ENCODE measurements at places on chromosomes 2 and 18.
A peak's percentile ranks its signal among the peaks of the same experiment; 100 is the strongest.

GRCh38 chr18:60568220-60568619 lies 195.6 kb upstream of the MC4R start:
- no peak for DNase-seq

- peak; percentile 66 for DNase-seq
These were observed 37.5 kb downstream of the ACVR1 start for GRCh38 chr2:157838442-157839161.

- no peak for DNase-seq
These were observed 160.2 kb upstream of the NCK2 start for GRCh38 chr2:105584435-105585010.

DNA sequence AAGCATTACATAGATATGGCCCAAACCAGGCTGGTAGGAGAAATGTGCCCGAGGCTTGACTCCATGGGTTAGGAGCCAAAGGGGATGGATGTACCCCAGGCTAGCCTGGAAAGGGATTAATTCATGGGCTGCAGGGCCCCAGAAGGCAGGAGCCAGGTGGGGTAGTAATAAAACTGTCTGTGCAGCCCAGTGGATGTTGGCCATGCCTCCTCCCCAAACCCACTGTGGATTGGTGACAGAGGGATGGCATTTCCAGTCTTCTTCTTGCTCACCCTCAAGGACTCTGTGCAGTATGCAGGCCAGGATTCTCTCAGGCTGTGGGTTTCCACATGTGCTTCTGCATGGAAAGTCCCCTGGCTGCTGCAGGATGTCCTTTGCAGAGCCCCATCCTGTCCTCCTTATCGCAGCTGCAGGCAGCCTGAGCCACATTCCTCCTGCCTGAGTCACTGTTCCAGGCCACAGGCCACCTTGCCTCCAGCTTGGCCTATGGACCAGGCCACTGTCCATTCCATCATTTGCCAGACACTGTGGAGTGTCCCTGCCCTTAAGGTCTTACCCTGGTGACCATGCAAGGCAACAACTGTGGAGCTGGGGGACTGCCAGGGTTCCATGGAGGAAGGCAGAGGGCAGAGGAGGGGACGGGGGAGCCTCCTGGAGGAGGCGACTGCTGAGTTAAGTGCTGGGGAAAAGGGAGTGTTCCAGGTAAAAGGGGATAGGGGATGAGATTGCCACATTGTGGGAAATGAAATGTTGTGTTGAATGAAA lies 38.9 kb downstream of the INO80C start:
- no peak for DNase-seq

DNA sequence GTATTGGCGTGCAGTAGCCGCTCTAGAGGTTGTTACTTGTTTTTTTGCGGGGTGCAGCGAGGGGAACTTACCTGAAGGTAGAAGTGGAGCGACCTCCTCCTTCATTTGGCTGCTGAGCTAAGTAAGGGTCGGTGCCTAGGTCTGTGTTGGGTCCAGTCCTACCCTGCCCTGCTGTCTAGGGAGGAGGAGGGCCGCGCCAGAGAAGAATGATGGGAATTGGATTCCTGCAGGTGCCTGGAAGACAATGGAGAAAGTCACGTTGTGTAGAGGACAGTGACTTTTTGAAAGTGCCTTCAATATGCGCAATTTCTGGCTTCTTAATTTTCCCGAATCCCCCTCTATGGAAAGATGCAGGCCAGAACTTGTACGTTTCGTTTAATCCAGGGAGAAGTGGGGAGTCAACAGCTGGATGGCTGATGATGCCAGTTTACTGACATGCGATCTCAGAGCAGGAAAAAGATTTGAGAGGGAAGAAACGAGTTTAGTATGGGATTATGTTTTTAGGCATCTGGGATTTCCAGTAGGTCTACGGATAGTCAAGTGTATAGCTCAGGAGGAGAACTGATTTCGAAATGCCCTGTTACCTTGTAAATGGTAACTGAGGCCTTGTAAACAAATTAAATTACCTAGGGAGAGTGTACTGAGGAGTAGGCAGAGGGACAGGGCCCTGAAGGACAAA lies 653 bp downstream of the MRPS9 start:
- no peak for DNase-seq

DNA sequence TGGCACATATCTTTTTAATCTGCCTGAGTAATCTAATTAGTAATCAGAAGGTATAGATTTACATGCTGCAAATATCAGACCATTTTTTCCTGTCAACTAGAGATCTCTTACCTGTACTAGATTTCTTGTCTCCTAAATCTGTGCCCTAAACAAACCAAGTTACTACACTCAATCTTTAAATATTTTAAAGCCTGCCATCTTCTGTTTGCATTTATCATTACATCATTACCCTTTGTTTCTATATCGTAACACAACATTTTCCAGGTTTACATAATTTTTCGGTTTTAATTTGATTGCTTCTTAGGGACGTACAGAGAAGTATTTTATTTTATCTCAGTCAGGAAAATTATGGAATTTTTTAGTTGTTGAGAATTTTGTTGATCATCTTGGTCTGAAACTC lies 25.7 kb downstream of the PSMA8 start:
- no peak for DNase-seq

GRCh38 chr18:24539866-24540617 lies 79.6 kb downstream of the HRH4 start:
- no peak for DNase-seq

DNA sequence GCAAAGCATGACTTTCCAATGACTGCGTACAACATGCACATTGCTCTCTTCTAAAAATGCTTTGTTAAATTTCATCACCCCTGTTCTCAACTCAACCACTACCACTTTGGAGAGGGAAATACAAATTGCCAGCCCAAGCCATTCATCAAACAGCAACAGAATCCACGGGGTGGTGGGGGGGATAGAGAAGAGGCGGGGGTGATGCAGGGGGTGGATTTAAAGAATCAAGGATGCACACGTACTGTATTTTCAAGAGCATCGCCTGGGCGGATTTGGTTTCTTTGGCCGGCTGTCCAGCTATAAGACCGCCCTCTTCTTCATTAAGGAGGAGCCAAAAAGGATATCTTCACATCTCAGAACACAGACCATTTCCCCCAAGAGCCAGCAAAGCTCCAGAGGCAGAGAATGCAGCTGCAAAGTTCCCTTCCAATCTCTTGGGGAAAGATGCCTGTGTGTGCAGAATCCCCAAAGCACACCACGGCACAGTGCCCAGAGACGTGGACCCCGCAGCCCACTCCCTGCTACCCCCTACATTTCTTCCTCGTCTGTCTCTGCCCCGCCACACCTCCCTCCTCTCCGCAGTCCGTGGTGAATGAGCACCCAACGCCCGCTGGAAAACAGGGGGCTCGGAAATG lies 977 bp downstream of the SLC8A1 start:
- DNase-seq: peak; percentile 69

- no peak for DNase-seq
These were observed 126.1 kb downstream of the MTX2 start for GRCh38 chr2:176395273-176395854.

- DNase-seq: peak; percentile 1
These were observed 447.3 kb downstream of the XIRP2 start for GRCh38 chr2:167335541-167335992.

DNA sequence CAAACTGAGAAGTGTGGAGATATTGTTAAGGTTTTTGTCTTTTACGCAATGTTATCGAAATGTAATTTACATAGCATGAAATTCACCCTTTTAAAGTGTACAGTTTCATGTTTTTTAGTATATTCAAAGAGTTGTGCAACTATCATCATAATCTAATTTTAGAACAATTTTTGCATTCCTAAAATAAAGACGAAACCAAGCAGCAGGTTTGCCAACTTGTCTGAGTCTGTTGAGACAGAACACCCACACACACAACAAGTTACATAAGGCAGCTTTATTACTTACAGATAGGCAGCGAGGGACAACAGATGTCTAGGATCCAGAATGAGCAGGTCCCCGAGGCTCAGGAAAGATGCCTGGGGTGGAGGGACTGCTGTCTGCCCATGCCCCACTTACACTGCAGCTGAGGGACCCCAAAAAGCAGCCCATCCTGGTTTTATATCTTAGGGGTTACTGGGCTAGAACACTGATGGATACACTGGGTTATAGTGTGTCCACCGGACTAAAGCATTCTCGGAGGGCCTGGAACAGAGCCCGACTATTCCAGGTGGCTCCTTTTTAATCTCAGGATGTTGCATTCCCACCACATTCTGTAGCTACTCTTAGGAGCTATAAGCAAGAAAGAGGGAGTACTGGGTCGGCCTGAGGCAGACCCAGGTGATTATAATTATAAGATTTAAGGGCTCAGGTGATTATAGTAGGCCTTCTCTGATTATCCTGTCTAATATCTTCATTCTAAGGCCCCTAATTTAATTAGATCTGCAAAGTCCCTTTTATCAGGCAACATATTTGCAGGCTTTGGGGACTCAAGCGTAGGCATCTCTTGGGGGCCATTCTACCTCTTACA lies 150.2 kb upstream of the DOK6 start:
- DNase-seq: peak; percentile 52

- DNase-seq: no peak
These were observed 435.1 kb upstream of the HS6ST1 start for GRCh38 chr2:128753800-128754199.

DNA sequence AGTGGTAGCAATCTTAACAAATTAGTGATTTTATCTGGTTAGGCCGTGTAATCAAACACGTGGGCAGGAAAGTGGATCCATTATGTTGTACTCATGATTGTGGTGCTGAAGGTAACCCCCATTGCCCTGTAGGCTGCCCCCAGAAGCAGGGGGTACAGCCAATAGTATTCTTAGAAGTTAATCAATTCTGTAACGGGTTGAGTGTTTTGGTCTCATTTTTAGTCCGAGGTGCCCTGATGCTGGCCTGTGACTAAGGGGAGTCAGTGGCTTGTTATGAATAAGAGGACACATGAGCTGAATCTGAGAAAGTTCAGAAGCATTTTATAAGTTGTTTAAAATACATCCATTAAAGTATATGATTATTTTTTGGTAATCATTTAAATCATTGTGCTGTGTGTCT lies 8.6 kb downstream of the EPAS1 start:
- DNase-seq: no peak

DNA sequence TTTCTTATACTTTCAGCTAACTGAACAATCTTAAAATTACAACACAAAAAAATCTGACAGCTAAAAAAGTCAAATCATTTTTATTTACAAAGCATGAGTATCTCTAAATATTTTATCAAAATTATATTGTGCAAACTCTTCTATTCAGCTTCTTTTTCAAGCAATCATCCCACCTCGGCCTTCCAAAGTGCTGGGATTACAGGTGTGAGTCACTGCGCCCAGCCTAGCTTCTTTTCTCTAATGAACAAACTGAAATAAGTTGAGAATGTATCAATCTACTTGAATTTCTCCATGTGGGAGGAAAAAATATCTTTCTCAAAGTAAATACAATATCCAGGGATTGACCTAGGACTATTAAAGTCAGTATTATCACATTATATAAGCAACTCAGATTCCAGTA lies 14.9 kb downstream of the NDUFS1 start:
- no peak for DNase-seq

- DNase-seq: no peak
These were observed 24.0 kb downstream of the CROCC2 start for GRCh38 chr2:240930096-240930630.

- DNase-seq: no peak
These were observed 29.5 kb downstream of the SCN2A start for GRCh38 chr2:165268754-165269153.

GRCh38 chr2:115484983-115485382 lies 1042.5 kb downstream of the DPP10 start:
- no peak for DNase-seq

DNA sequence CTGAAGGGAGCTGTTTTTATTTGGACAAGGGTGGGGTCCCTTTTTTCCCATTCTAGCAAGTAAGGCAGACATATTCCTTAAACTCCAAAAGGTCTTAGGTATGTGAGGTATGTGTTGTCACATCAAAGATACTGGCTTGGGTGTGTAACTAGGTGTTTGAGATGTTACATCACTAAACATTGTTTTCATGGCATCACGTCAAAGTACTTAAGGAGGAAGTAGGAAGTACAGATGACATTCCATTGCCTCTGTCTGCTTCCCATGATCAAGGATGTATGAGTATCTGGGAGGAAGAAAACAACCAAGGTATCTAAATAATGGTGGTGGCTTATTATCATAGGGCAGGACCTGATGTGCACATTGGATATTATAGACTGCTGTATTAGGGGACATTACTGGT lies 39.3 kb downstream of the CD302 start:
- no peak for DNase-seq

DNA sequence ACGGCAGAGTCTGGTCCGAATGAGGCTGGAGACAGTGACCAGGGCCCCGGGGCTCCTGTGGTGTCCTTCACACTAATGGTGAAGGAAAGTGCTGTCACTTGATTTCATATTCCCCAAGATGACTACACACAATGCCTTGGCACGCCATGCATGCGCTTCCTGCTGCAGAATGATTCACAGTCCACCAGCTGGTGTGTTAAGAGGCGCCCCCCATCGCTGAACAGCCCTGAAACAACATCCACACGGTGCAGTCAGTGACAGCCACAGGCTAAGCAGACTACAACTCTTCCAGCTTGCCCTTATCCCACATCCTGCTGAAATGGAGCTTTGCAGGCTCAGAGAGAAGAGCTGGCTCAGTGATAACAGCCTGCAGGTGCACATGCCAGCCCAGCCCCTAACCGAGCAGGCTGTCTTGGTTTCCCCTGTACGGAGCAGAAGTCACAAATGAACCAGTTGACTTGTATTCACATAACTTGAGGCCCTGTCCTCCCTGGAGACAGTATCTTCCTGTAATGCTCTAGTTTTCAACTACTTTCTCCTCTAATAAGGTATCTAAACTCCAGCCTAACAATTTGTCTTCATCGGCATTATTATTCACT lies 24.3 kb upstream of the CDH20 start:
- no peak for DNase-seq
